Activated CD8-positive, alpha-beta memory T cell treated with anti-CD3 and anti-CD28 coated beads, Interleukin-2, amount 50 U/mL, for 4 hours (primary cell): ENCODE measurements at places on chromosomes 3 and 15.

- DNase-seq: no peak
Observed at GRCh38 chr3:4645468-4645867, 152.3 kb downstream of the ITPR1 start.

DNA sequence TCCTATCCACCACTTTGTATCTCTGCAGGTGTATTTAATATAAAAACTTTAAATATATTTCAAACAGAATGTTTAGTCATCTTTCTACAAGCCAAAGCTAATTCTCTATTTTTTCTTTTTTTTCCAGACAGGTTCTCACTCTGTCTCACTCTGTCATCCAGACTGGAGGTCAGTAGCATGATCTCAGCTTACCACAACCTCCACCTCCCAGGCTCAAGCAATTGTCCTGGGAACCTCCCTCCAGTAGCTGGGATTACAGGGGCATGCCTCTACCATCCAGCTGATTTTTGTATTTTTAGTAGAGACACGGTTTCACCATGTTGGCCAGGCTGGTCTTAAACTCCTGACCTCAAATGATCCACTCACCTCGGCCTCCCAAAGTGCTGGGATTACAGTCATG lies 202.6 kb downstream of the VGLL3 start:
- no peak for DNase-seq

DNA sequence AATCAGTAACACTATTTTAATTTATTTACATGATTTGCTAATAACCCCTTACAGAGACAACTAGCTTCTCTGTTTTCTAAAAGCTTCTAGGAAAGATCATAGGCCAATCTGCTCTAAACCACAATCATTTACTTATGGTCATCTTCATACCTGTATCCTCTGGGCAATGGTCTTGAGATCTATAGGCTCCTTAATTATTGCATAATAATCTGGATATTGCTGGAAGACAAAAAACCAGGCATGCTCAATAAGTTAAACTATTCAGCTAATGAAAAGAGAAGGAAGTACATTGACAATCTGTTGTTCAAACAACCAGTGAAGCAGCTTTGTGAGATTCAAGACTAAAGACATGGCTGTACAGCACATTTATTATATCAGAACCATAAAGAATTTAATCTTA lies 34.1 kb downstream of the PBRM1 start:
- DNase-seq: no peak

DNA sequence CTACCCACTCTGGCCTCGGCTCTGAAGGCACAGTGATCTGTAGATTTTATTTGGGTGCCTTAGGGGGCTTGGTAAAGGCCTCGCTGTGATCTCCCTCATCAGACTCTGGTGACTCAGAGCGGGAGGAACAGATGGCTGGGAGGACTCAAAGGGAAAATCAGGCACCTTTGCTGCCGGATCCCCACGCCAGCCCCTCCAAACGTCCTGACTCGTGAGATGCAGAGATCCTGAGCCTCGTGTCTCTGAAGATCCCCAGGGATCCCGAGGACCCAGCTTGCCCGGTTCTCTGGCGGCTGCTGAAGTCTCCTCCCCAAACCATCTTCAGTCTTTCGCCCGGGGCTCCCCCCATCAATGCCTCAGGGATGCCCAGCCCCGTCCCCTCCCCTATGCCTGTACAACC lies 32.8 kb downstream of the MUC20 start:
- DNase-seq: no peak

- DNase-seq: no peak
Observed at GRCh38 chr3:187979564-187979963, 174.4 kb upstream of the LPP start.

DNA sequence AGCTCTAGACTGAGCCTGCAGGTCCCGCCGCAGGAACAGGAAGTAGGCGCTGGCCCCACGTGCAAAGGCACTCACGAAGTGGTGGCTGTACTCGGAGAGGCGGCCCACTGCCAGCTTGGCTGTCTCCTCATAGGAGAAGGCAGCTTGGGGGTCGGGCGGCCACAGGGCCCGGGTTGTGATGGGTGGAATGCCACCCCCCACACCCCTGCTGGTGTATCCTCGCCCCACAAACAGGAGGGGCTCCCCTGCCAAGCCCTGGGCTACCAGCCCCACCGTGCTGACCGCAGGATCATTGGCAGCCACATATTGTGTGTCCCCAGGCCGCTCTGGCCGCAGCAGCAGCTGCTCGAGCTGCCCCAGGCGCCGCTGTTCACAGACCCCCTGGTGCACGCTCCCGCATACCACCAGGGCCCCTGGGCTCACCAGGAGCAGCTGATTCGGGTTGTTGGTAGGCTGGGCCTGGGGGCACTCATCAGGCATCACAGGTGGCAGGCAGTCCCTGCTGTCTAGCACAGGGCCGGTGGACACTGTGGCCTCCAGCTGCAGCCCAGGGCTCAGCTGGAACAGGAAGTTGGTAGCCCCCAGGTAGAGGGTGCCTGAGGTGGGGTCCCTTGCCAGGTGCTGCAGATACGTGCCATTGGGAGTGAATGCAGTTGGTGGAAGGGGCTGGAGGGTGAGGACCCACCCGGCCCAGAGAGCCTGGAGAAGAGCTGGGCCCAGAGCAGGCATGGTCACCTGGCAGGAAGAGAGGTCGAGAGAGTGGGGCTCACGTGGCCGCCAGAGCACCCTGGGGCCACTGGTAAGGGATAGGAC lies 5.8 kb downstream of the PLXNB1 start:
- DNase-seq: no peak

DNA sequence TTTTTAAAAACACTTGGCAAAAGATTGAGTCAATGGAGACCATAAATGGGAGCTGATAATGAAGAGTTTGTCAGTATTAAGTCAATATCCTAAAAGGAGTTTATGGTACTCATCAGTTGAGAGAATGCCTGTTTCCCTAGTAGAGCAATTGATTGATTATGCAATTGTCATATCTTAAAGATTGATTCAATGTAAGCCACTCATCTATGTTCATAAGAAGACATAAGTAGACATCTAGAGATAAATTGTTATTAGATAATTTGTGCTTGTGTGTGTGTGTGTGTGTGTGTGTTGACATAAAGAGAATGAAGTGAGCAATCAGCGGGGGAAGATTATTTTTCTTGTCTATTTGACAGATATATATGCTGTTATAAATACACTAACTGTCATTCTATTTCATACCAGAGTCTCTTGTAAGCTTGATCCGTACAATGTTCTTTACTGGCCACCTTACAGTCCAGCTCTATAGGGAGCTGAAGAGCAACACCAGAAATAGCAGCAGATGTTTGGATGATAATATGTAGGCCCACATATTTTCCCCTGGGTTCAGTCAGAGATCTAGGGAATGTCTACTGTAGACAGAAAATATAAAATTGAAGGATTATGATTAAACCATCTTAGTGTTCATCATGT lies 848.6 kb upstream of the EPHA6 start:
- DNase-seq: no peak

DNA sequence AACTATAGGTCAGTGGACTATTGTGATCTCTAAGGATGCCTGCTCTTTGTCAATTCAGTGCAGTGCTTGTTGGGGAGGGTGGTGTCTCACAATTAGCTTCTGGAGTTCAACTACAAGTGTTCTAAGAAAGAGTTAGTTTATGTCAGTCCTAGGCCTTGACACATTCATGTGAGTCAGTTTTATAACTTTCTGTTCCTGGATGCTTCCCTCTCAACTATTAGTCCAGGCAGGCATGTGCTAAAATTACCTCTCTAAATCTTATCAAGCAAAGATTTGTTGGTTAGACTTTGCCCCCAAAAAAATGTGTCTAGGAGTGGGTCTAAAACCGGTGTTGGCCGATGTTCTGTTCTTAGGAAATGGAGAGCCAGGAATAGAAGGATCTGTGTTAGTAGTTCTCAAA lies 378.3 kb downstream of the IL5RA start:
- DNase-seq: no peak

GRCh38 chr15:25812073-25812472 lies 51.1 kb downstream of the ATP10A start:
- DNase-seq: no peak
